ENCODE measurements at places on chromosomes 2 and 18. TPM values are rescaled to one million over a fixed set of nuclear protein-coding genes. Genes with fewer than 3 reads are reported as not detected.

Gene SERPINB11
- not detected for total RNA-seq

- DNase-seq = no peak
Measured at GRCh38 chr18:11162889-11163288, 13.5 kb upstream of the PIEZO2 start.

DNA sequence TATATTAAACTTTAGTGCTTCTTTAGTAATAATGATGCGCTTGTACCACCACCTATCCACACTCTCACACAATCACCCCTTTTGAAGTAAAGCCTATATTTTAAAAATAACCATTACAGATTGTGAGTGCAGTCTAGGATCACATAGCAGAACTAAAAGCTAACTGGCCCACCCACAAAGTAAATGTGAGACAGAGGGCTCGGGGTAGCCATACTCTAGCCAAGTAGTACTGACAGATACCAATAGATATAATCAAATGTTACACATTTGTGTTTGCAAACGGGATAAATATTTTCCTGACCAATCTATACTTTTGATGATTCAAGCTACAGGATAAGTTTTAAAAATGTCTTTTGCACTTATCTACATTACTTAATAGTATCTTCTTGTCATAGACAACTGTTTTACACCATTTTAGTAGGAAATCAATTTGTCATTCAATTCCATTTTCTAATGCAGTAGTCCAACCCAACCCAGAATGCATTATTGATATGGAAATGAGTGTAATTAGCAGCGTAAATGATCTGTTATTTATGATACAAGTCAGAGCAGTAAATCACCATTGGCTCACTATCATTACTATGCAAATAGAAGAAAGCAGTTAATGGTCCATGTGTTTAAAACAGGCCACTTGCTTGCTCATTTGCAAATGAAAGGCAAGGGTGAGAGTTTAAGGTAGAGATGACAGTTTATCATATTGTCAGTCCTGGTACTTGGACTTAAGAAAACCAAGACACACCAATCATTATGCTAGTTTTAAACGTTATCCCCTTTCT, 111.8 kb downstream of the ERBB4 start:
- no peak for DNase-seq

GRCh38 chr2:135586148-135586547, 54.9 kb downstream of the R3HDM1 start:
- DNase-seq = no peak

Gene PFN4
- 0.27 TPM for total RNA-seq

Gene TUBA4A
- total RNA-seq = 149 TPM

Gene C1QL2
- total RNA-seq = not detected

DNA sequence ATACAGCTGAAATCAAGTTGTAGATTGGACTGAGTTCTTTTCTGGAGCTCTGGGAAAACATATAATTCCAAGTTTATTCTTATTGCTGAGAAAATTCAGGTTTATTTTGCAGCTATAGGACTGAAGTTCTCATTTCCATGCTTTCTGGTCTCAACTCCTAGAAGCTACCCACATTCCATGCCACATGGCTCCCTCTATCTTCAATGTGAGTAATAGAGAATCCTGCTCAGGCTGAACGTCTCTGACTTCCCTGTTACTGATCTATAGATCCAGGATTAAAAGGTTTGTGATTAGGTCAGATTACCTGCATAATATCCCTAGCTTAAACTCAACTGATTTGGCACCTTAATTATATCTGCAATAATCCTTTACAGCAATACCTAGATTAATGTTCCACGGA, 453.8 kb upstream of the MC4R start:
- no peak for DNase-seq

GRCh38 chr2:240287496-240288086, 147.1 kb upstream of the OTOS start:
- no peak for DNase-seq

GRCh38 chr2:68746408-68746807, 11.8 kb downstream of the ARHGAP25 start:
- DNase-seq = peak; percentile 10

Gene CNTNAP5
- 0.35 TPM for total RNA-seq

Gene TGFA
- total RNA-seq = 25.8 TPM

DNA sequence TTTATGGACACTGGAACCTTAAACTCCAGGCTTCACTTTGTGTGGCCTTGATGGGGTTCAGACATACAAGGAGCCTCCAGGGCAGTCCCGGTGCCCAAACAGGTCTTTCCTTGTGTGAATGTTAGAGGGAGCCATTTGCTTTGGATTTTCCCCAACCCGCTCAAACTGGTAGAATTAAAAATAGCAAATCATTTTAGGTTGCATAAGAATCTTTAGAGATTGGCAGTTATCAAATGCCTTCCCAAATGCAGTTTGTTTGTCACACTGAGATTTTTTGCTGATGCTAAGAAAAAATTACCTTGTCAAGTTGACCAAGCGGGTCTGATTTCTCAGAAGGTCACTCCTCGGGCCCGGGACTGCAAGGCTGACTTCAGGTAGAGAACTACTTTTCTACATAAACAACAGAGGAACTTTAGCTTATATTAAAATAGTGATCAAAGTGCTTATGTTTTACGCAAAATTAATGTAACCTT, 36.4 kb downstream of the ATP6V1C2 start:
- no peak for DNase-seq

- DNase-seq = no peak
Measured at GRCh38 chr2:236015171-236015570, 153.0 kb downstream of the GBX2 start.

Gene C2orf80
- total RNA-seq = not detected

Gene DCDC2C
- total RNA-seq = not detected

Gene GRHL1
- 1.6 TPM for total RNA-seq

Gene LYG1
- 0.96 TPM for total RNA-seq

DNA sequence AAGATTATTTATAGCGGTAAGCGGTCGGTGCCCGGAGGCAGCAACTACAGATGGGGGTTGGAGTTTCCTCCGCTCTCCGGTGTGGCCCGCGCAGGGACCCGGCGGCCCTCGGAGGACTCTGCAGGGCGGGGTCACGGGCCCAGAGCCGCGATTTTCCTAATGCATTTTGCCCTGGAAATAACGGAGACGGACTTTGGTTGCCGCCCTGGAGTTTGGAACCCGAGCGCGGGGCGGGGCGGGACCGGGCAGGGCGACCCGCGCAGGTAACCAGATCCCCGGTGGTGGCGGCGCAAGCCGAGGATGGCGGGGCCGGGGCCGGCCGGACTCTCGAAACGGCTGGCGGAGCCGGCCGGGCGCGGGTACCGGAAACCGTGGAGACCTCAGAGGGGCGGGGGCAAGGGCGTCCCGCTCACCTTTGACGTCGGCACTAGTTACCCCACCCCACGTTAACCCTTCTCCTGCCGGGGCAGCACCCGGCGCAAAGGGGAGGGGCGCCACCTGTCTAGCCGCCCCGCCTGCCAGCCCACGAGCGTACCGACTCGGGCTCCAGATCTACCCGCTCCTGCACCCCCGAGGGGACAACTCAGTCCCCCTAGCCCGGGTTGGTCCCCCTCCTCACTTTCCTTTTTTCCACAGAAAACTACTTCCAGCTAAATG, 2.9 kb downstream of the CYP26B1 start:
- peak; percentile 65 for DNase-seq

DNA sequence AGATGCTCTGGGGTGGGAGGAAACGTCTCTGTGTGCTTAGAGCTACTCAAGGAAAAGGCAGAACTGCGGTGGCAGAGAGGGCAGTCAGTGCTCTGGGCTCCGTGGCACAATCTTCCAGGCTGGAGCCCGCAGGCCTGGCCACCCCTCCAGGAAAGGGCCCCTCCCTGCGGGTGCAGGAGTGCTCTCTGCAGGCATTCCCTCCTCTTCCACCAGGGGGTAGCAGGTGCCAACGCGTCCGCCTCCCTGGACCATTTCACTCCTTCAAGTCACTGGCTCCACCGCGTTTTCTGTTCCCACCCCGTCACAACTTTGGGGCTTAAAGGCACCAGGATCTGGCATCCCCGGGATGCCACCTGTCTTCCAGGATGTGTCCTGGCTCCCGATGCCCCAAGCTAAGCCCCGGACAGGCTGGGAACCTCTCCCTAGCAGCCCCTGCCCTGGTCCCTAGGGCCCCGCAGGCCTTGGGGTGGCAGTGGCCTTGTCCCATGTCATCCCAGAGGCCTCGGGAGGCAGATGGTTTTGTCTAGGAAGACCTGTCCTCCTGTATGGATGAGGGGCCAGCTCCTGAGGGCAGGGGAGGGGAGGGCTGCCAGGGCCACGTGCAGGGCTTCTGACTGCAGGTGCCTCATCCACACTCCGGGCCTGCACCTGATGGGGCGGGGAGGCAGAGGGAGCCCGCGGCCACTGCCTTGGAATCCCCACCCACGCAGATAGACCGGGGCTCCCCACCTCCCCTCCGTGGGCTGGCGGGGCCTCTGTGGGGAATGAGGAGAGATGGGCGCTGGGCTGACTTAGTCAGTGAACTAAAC, 26.4 kb downstream of the KCNIP3 start:
- peak; percentile 43 for DNase-seq

DNA sequence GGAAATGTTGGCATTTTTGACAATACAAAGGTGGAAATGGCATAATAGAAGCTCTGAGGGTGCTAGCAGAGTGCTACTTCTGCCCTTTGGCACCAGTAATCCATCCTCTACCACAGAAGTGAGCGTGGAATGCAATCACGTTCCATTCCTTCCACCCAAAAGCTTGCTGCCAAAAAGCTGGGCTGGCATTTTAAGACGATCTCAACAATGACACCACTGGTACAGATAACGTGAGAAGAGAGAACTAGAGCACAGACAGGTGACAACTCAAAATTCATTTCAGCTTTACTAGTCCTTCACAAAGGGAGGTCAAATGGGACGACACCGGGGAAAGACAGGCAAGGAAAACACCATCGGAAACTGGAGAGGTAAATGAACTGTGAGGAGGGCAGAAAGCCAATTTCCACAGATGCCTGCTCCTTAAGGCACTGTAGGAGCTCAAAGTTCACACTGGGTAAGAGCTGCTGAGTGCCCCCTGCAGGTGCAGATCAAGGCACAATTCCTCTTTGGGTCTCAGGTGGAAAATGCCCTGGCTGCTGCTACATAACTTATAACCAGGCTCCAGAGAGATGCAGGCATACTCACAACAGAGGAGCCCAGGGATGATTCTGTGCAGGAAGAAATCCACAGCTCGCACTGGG, 50.7 kb upstream of the RNU4ATAC start:
- DNase-seq = peak; percentile 79

Gene CRYGC
- not detected for total RNA-seq

DNA sequence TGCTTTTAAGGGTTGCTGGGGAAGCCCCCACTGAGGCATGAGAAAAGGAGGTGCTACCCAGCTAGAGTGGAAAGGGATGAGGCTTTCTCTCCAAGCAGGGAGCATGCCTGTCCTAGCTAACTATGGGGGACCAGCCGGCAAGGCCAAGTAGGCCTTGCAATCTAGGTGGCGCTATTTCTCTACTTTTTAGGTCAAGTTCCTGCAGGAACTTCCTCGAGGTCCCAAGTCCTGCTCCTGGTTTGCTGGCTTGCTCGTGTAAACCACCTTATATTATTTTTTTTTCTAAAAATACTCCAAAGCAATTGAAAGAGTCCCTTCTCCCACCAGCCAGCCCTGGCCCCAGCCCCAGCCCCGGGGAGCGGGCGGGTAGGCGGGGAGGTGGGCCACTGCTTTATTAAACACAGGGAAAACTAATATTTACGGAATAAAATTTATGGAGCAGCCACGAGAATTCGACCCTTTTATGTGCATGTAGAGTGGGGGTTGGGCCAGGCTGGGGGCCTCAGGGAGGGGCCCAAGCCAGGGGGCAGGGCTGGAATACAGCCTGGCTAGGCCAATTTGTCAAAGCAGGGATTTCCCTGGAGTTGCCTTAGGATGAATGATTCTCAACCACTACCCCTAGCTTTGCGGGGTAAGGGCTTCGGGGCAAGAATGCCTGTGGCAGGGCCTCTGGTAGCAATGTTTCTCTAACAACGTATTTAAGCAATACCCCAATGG, 12.8 kb upstream of the IHH start:
- DNase-seq = peak; percentile 79

GRCh38 chr2:149860276-149860921, 272.8 kb upstream of the MMADHC start:
- DNase-seq = peak; percentile 19

Gene PJVK
- total RNA-seq = 0.96 TPM

- peak; percentile 65 for DNase-seq
Measured at GRCh38 chr2:27369471-27370025, 590 bp downstream of the EIF2B4 start.

GRCh38 chr2:159608723-159609308, 7.5 kb downstream of the BAZ2B start:
- no peak for DNase-seq

Gene ATP8B1
- total RNA-seq = 263 TPM

- no peak for DNase-seq
Measured at GRCh38 chr2:230085201-230085600, 16.5 kb upstream of the SLC16A14 start.

- no peak for DNase-seq
Measured at GRCh38 chr2:169662744-169663143, 31.5 kb downstream of the CFAP210 start.

Gene DNAJC5G
- not detected for total RNA-seq

Gene GLB1L
- 2.1 TPM for total RNA-seq

GRCh38 chr2:46850742-46851141, 64.9 kb downstream of the MCFD2 start:
- DNase-seq = peak; percentile 45

GRCh38 chr2:83795777-83796176, 663.3 kb downstream of the SUCLG1 start:
- DNase-seq = no peak

Gene ALS2
- 8.0 TPM for total RNA-seq

Gene HS1BP3
- total RNA-seq = 21.5 TPM

Gene GNLY
- 0.32 TPM for total RNA-seq

- no peak for DNase-seq
Measured at GRCh38 chr2:19356545-19357401, 1.6 kb downstream of the OSR1 start.

Gene SESTD1
- 25.5 TPM for total RNA-seq

- no peak for DNase-seq
Measured at GRCh38 chr18:27400001-27400400, 214.9 kb upstream of the CHST9 start.

- DNase-seq = no peak
Measured at GRCh38 chr2:98880266-98881152, 55.5 kb downstream of the CRACDL start.

Gene CD207
- 0.21 TPM for total RNA-seq

DNA sequence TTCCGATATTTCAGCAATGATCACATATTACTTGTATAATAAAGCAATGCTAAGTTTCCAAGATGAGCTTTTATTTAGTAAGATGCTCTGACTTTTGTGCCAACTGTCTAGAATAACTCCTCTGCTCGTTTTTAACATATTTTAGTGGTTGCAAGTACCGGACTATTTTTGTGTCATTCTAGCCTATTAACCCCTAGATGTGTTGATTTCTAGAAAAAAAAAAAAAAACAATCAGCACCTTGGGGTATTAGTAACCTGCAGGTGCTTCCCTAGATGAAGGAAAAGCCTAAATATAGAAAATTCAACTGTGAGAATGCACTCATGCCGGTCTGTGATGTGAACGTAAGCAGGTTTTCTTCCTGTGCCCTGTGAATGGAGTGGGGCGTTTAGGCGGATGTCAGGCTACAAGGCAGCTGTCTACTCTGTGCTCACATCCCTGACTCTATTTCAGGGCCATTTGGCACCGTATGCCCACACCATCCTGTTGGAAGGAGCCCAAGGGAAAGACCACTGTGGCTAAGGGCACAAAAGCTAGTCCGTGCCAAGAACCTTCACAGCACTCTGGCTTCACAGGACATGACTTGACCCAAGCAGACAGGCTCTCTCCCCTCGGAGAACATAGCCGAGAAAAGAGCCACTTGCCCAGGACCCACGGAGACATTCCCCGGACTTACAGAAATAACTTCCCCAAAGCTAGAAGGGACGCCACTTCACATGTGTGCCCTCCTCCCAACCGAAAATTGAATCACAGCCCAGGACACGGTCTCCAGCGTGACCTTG, 60.9 kb upstream of the AGAP1 start:
- DNase-seq = no peak

All from colonic mucosa (tissue), 4 donors.